ENCODE measurements at places on chromosomes 1 and 21.

DNA sequence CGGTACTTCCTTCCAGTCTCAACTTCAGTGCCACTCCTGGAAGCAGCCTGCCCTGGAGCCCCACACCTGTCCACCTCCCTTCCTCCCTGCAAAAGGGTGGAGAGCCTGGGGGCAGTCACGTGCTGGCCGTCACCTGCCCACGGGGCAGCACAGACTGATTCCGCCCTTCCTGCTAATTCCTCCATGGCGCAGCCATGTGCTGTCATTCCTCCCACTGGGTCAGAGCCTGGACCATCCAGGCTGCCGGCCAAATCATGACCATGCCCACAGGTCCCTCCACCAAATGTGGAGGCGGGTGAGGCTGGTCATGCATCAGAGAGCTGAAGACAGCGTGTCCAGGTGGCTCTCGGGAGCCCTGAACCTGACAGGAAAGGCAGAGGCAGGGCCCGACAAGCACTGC is 24.4 kb upstream of the GPR153 start:
- no peak overlapping the region for H3K4me3 ChIP-seq
- H3K4me1 ChIP-seq = no peaks in the 10 kb centered on the region
- DNase-seq = no peak
- H3K36me3 ChIP-seq = no peaks in the 10 kb centered on the region
- no peaks in the 10 kb centered on the region for H3K27me3 ChIP-seq

DNA sequence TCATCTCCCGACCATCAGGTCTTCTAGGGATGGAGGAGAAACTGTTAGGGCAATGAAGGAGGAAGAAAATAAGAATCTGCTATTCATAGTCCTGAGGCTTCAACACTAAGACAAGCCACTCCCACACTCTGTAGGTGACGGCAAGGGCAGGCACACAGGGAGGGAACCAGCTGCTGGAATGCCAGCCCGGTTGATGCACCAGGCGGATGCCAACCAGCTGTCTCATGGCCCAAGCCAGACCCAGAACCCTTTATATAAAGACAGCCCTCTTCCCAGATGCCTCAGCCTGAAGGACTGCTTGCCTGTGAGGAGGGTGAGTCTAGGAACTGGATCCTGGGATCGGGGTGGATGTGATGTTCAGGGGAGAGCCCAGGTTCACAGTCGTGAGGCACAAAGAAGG is at the start of gene KPRP:
KPRP (plus strand) TSS at position 279 of the 400 bp plus-strand sequence. CDS start 1,564 bp downstream, outside the sequence.
- no peaks in the 10 kb centered on the region for H3K4me1 ChIP-seq
- no peak for DNase-seq
- H3K36me3 ChIP-seq = no peaks in the 10 kb centered on the region
- H3K27ac ChIP-seq = no peak within 1 kb of the TSS
- no peak within 1 kb of the TSS for H3K4me3 ChIP-seq

DNA sequence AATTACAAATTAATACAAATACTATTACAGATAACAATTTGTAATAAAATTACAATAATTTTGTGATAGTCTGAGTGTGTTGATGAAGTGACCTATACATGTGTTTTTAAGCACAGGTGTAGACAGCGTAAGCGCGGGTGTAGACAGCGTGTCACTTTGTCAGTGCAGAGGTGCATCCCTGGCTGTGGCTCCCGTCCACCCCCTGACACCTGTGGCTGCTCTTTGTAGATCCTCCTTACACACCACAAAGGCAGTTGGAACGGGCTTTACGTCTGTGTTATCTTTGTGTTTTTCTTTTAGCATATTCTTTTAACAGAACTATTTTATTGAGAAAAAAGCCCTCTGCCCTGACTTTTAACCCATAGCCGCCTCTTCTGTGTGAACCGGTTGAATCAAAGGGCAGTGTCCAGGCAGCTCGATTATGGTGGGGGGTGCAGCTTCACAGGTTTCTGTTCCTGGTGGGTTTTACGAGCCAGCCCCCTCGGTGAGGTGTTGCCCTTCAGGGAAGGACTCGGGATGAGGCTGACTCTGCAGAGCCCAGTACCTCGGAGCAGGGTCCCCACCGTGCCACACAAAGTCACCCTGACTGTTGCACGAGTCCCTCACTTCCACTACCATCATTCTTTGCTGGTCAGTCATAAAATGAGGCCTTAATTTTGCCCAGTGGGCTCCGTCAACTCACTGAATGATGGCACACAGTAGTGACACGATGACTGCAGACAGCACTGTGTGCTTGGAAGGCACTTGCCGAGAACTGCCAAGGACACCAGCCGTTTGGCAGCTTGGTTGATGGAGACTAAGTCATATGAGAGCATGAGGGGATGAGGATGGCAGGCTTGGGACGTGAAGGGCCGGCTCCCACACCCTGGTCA is 86.4 kb upstream of the COL6A1 start:
- peaks cover 16% of the 10 kb centered on the region for H3K27me3 ChIP-seq
- H3K4me3 ChIP-seq = no peak overlapping the region
- no peaks in the 10 kb centered on the region for H3K36me3 ChIP-seq
- peaks cover 24% of the 10 kb centered on the region for H3K4me1 ChIP-seq

GRCh38 chr1:96722161-96722922 is 758 bp downstream of the PTBP2 start:
- DNase-seq = peak; percentile 34
- peaks cover 30% of the 10 kb centered on the region for H3K4me1 ChIP-seq
- H3K36me3 ChIP-seq = peaks cover 13% of the 10 kb centered on the region
- H3K4me3 ChIP-seq = peak overlapping the region; percentile 94
- no peaks in the 10 kb centered on the region for H3K27me3 ChIP-seq

- H3K36me3 ChIP-seq = peaks cover under 1% of the 10 kb centered on the region
- H3K4me3 ChIP-seq = no peak overlapping the region
- peaks cover 2% of the 10 kb centered on the region for H3K27me3 ChIP-seq
- DNase-seq = no peak
These were observed 15.7 kb upstream of the TMEM51 start for GRCh38 chr1:15137809-15138208.

DNA sequence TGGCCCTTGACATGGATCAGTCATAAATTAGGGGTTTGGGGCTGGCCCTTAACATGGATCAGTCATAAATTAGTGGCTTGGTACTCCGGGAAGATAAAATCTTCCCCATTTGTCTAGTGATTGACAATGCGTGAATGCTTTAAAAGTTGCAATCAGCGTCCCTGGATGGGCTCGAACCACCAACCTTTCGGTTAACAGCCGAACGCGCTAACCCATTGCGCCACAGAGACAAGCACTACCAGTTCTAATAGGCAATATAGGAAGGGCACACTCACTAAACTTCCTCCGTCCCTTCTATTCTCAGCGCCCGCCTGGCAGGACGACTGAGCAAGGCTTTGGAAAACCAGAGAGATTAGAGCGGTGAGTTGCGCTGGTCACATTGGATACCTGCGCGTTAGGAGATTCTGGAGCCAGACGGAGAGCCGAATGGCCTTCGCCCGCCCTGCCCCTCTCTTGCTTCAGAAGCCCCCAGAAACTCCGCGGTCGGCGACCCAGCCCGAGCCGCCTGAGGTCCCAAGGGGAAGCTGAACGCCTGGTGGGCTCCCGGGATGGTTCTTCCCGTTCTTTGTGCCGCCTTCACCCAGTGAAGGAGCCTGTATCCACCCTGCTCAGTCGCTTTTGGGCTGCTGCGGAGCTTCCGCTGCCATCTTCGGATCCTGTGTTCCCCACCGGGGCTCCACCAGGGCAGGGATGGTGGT is 235.9 kb downstream of the FAM72C start:
- DNase-seq = no peak
- H3K27ac ChIP-seq = peak overlapping the region; percentile 61
- peak overlapping the region; percentile 65 for H3K4me3 ChIP-seq
- H3K27me3 ChIP-seq = peaks cover 12% of the 10 kb centered on the region
- H3K36me3 ChIP-seq = no peaks in the 10 kb centered on the region

DNA sequence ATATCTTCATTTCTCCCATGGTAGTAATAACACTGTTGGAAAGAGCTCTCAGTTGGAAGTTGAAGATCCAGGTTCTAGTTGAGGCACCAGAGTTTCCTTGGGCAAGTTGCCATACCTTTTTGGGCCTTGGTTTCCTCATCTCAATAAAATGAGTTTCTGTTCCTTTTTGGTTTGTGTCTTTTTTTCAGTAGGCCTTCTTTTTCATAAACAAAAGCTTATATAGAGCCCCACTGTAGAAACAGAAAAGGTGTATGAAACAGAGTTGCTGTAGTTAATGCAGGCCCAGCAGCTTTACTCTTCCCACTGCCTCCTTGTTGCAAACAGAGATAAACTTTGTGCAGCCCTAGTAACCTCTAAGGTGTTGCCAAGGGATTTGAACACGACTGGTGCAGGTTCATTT is 41.7 kb downstream of the WNT4 start:
- H3K4me3 ChIP-seq = no peak overlapping the region
- peaks cover 20% of the 10 kb centered on the region for H3K4me1 ChIP-seq
- DNase-seq = no peak
- peaks cover 28% of the 10 kb centered on the region for H3K36me3 ChIP-seq
- no peaks in the 10 kb centered on the region for H3K27me3 ChIP-seq

GRCh38 chr1:78070210-78070609 is 24.4 kb downstream of the GIPC2 start:
- no peak for DNase-seq
- H3K27ac ChIP-seq = no peak overlapping the region
- peaks cover 43% of the 10 kb centered on the region for H3K27me3 ChIP-seq
- H3K36me3 ChIP-seq = no peaks in the 10 kb centered on the region
- peaks cover 8% of the 10 kb centered on the region for H3K4me1 ChIP-seq

DNA sequence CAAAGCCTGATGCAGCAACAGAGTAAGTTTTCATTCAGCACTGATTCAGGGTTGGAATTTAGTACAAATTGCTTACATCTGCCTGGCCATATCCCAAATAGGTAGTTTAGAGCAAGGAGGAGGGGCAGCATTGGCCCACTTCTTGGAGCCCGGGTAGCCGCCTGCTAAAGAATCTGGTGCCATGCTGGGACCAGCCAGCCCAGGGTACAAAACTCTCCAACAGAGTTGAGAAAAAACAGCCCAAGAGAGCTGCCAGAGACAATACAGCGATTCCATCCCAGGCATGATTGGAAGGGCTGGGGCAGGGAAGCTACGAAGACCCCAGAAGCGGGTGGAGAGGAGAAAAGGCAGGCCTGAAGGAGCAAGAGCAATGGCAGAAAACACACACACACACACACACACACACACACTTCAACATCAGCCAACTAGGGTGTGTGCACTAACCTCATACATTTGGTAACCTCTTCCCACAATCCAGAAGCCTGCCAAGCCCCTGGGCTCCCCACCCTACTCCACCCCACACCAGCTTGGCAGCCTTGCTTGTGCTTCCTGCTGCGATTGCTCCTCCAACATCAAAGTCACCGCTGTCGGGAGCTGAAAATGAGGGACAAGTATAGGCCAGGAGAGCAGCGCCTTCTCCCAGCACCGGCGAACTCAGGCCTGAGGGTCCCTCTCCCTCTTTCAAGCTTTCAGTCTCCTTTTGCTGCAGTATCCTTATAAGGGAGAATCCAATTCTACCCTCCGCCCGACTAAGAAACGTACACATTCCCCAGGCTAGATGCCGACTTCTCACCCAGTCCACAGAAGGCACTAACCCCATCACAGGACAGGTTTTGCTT is 1.2 kb downstream of the PIK3C2B start:
- DNase-seq = peak; percentile 50
- H3K27ac ChIP-seq = peak overlapping the region; percentile 98
- H3K4me1 ChIP-seq = peaks cover 29% of the 10 kb centered on the region

DNA sequence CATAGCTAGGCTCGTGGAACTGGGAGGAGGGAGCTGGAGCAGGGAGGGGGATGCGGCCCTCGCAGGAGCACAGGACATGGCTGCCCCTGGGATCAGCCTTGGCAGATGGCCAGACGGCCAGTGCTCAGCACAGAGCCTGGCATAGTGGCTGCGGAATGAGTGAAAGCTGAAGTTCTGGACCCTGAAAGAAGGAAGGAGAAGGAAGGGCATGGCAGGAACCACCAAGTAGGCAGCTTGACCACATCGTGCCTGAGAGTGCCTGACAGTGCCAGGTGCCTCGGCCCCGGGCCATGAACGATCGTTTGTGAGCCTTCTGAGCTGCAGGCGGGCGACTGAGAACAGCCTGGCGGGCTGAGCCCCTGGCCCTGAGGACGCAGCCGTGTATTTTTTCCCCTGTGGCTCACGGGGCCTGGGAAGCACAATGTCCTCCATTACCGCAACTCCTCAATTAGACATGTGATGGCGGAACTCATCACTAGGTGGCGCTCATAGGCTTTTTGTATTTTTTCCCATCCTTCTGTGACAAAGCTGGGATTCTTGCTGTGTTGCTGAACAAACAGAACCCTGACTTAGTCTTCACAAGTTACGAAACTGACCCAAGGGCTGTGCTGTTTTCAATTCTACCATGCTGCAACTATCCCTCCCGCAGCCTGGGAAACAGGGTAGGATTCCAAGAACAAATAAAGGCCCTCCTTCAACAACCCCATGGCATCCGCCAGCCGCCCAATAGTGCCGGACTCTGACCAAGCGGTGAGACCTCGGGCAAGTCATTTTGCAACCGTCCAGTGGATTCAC is 29.9 kb upstream of the TMEM61 start:
- no peak for DNase-seq
- no peaks in the 10 kb centered on the region for H3K27me3 ChIP-seq

GRCh38 chr1:238485057-238485911 is 594.6 kb upstream of the ZP4 start:
- peak overlapping the region; percentile 94 for H3K27ac ChIP-seq
- H3K27me3 ChIP-seq = no peaks in the 10 kb centered on the region
- H3K4me1 ChIP-seq = peaks cover 36% of the 10 kb centered on the region
- peak overlapping the region; percentile 77 for H3K4me3 ChIP-seq
- no peak for DNase-seq

DNA sequence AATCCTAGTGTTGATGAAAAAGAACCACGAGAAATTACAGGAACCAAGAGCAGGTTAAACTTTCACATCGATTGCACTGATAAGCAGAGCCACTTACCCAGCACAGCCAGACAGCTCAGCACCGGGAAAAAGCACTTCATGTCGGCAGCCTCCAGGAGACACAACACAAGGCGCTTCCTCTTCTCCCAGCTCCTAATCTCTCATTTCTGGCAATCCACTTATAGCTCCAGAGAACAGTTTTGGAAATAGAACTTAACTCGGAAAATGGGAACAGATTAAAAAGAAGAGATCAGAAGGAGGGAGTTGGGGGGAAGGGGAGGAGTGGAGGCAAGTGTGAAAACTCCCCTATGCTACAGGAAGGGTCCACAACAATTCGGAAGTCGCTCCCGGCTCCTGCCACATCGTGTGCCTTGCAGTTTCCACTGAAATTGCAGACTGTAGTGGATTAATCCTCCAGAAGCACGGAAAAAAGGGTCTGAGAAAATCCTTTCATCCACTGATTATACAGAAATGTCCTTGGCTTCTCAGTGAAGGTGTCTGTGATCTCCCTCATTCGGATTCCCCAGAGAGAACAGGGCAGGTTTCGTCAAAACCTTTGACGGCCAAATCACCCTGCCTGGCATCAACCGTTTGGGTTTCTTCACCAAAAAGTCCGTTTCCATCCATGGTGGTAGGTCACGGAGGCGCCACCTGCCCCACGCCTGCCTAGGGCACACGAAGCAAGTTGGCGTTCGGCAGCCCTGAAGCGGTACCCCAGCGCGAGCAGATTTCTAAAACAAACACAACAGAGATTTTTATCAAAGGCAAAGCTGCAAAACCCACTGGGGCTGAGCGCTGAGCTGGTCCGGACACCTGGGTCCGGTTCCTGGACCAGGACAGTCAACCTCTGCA is 1.1 kb downstream of the IGSF3 start:
- peak overlapping the region; percentile 82 for H3K4me3 ChIP-seq
- peaks cover 33% of the 10 kb centered on the region for H3K4me1 ChIP-seq
- peaks cover 3% of the 10 kb centered on the region for H3K27me3 ChIP-seq
- no peak for DNase-seq
- peaks cover 6% of the 10 kb centered on the region for H3K36me3 ChIP-seq
